ENCODE measurements at places on chromosomes 2 and 18. TPM values are rescaled to one million over a fixed set of nuclear protein-coding genes. Genes with fewer than 3 reads are reported as not detected.

The B3GNT7 gene
- 3.3 TPM for total RNA-seq

The REG1B gene
- total RNA-seq: not detected

- DNase-seq: no peak
Observed at GRCh38 chr2:38552259-38552658, 50.5 kb downstream of the HNRNPLL start.

The RBM44 gene
- 15.0 TPM for total RNA-seq

DNA sequence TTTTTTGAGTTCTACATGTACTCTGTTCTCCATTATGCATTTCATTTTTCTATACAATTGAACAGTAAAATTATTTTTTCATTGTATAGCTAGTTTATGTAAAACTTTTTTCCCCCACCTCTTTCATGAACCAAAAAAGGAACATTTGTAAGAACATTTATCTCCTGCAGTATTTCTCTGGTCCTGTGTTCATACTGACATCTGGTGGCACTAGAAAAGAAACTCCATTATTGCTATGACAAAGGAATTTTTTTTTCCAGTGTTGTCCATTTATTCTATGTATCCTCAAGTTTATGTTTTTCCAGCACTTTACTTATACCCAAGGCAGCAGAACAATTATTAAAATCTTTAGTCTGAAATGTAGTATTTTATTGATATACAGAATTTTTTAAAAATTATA lies 27.4 kb upstream of the CHAC2 start:
- DNase-seq: no peak

DNA sequence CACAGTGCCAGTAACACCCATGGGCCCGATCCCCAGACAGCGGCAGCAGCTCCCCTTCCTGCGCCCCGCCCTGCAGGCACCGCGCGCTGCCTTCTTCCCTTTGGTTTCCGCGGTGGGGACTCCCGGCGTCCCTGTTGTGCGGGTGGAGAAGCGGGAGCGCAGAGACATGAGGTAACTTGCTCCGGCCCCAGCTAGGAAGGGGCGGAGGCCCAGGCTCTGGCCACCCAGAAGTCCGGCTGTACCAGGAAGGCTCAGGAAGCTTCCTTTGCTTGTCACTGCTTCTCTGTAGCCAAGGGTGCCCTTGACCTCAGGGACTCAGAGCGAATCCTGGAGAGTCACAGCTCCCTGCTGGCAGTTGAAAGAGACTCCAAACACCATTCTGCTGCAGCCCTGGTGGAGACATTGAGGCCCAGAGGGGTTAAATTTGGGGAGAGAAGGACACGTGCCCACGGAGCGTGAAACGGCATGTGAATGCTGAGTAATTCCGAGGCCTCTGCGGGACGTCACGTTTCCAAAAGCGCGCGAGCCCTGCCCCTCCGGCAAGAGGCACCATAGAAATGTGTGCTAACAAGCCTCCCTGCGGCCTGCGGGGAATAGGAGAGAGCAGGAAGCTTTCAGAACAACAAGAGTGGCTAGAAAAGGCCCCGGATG lies 6.7 kb upstream of the ADCY3 start:
- DNase-seq: peak; percentile 80

GRCh38 chr2:239930871-239931771 lies 94.0 kb downstream of the NDUFA10 start:
- DNase-seq: peak; percentile 1

- peak; percentile 46 for DNase-seq
Observed at GRCh38 chr18:33577685-33578517, at the start of gene ASXL3. Gene ASXL3, plus strand, starts transcription at chr18:33578219. Its CDS starts 413 bp downstream, at chr18:33578632.

- DNase-seq: no peak
Observed at GRCh38 chr2:2134037-2134436, 197.0 kb downstream of the MYT1L start.

- DNase-seq: no peak
Observed at GRCh38 chr18:34872066-34872465, 162.0 kb downstream of the DTNA start.

GRCh38 chr18:46459789-46460455 lies 197.1 kb downstream of the LOXHD1 start:
- DNase-seq: no peak

- no peak for DNase-seq
Observed at GRCh38 chr2:170092436-170093060, 85.4 kb upstream of the MYO3B start.
